Hindlimb muscle (tissue), 1 donor: ENCODE measurements at places on chromosomes 1 and 21. TPM values are rescaled to one million over a fixed set of nuclear protein-coding genes. Genes with fewer than 3 reads are reported as not detected.

PTP4A2 gene
- polyA plus RNA-seq = 205 TPM

IFI44L gene
- polyA plus RNA-seq = 1.7 TPM

GRCh38 chr1:198901266-198901665 lies 262.4 kb downstream of the PTPRC start:
- no peak for DNase-seq

- no peak for DNase-seq
These were observed 6.5 kb downstream of the PODN start for GRCh38 chr1:53068314-53069099.
